ENCODE measurements at places on chromosomes 1 and 21.

GRCh38 chr1:59177756-59178155 is 119.1 kb upstream of the FGGY start:
- no peak for DNase-seq

GRCh38 chr1:236124965-236125364 is 17.4 kb upstream of the GPR137B start:
- DNase-seq = no peak

- no peak for DNase-seq
These were observed 4.0 kb downstream of the KDM1A start for GRCh38 chr1:23023174-23023845.

GRCh38 chr1:54305906-54306514 is 100.2 kb downstream of the SSBP3 start:
- DNase-seq = no peak

All from Ammon's horn (tissue), 1 donor.